ENCODE measurements at places on chromosomes 4 and X. TPM values are rescaled to one million over a fixed set of nuclear protein-coding genes. Genes with fewer than 3 reads are reported as not detected.

- peak; percentile 10 for DNase-seq
These were observed 49.2 kb upstream of the HDAC8 start for GRCh38 chrX:72621625-72622485.

- no peak for DNase-seq
These were observed 89.1 kb downstream of the RAPGEF2 start for GRCh38 chr4:159191989-159192388.

- DNase-seq = peak; percentile 50
These were observed 168.6 kb downstream of the NSUN7 start for GRCh38 chr4:40918330-40918729.

GRCh38 chr4:24560868-24561368 lies 23.4 kb downstream of the DHX15 start:
- no peak for DNase-seq

- DNase-seq = no peak
These were observed 57.0 kb downstream of the DCLK2 start for GRCh38 chr4:150135134-150135772.

- peak; percentile 64 for DNase-seq
These were observed 1.4 kb downstream of the SEL1L3 start for GRCh38 chr4:25861280-25861950.

DNA sequence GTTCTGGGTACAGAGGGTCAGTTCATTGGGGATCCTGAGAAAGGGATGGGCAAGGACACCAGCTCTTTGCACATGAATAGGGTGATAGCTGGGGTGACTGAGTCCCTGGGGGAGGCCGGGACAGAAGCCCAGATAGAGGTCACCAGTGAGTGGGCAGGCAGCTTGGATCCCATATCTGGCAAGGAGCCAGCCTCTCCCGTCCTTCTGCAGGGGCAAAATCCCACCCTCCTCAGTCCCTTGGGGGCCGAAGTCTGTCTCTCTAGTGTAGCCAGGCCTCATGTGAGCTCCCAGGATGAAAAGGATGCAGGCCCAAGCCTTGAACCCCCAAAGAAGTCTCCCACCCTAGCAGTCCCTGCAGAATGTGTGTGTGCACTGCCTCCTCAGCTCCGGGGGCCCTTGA lies 16.9 kb upstream of the GAGE10 start:
- no peak for DNase-seq

DNA sequence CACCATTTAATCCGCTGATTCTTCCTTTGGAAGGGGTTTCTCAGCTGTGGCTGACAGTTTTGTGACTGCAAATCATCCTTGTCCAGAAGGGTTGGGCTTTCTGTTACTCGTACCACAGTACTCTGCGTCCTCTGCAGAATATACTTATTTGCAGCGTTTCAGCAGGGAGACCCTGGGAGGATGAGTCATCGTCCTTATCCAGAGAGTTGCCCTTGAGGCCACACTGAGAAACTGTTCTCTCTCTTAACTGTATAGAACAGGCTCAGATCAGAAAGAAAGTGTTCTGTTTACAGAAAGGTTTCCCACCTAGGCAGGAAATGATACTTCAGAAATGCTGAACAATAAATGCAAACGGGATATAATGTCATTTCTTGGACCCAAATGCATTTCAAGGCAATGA lies 47.8 kb upstream of the DDX53 start:
- DNase-seq = peak; percentile 71

DNA sequence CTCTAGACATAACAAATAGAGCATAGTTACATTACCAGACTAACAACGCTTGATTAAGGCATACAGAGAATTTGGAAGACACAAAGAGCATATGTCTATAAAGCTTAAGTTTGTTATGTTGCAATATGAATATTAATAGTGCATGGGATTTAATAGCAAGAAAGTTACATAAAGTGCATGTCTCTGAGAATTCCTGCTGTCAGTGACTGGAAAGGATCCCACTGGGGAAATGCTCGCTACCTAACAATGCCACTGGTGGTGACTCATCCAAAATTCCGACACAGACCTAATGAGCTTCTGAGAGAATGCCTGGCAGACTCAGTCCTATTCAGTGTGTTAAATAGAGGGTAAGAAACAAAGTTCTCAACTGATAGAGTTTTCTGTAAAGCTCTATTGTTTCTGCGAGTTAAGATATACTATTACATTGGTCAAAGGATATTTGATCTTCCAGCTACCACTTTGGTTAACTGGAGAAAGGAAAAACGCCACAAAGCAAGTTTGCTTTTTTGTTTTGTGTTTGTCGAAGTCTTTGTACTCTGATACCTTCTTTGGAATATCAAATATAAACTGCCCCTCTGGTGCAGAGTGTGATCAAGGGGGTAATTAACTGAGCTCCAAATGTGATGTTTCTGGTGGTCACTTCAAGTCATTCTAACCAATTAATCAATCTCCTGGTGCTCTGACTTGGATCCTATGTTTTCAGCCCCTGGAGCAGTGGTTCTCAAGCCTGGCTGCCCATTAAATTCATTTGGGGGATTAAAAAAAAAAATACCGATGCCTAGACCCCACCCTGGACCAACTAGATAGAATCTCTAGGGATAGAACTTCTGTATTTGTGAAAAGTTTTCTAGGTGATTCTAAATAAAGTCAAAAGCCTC lies 107.9 kb downstream of the PALLD start:
- peak; percentile 72 for DNase-seq

- DNase-seq = no peak
These were observed 20.0 kb upstream of the S100G start for GRCh38 chrX:16629909-16630308.

- no peak for DNase-seq
These were observed 26.9 kb downstream of the FAM241A start for GRCh38 chr4:112172180-112172579.

DNA sequence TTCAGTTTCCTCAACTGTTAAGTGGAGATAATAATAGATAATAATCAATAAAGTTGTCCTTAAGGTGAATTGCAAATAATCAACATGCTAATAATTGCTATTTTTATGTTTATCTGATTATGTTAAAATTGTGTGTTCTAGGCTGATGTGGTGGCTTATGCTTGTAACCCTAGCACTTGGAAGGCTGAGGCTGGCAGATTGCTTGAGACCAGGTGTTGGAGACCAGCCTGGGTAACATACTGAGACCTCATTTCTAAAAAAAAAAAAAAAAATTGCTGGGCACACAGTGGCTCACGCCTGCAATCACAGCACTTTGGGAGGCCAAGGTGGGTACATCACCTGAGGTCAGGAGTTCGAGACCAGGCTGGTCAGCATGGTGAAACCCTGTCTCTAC lies 175.2 kb downstream of the GC start:
- no peak for DNase-seq

- no peak for DNase-seq
These were observed 48.1 kb downstream of the RAB40AL start for GRCh38 chrX:102985192-102985591.

DNA sequence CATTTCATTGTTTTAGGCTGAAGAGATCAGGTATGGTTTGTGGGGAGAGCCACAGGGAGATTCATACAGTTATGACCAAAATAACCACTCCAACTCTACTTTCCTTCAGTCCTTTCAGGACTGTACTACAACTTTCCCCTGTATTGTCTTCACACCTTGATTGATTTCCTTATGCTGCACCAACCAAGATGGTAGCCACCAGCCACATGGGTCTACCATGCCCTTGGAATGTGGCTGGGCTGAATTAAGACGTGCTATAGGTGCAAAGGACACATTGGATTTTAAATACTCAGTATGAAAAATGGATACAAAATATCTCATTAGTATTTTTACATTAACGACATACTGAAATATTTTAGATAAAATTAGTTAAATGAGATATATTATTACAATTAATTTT lies 11.2 kb downstream of the IRF2 start:
- no peak for DNase-seq

- no peak for DNase-seq
These were observed 122.5 kb downstream of the PTTG2 start for GRCh38 chr4:38082424-38083385.

DNA sequence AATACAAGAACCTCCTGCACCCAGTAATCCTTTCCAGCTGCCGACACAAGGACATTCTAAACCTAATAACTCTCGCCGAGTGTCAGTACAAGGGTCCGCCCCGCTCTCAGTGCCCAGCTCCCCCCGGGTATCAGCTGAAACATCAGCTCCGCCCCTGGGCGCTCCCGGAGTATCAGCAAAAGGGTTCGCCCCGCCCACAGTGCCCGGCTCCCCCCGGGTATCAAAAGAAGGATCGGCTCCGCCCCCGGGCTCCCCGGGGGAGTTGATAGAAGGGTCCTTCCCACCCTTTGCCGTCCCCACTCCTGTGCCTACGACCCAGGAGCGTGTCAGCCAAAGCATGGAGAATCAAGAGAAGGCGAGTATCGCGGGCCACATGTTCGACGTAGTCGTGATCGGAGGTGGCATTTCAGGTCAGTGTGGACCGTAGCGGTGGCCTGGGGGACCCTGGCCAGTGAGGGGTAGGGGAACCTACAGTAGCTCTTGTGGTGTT lies at the start of gene MAOA:
Gene MAOA, plus strand, starts transcription at position 295 of the 490 bp plus-strand sequence. Its CDS starts 43 bp downstream, at position 338.
- DNase-seq = peak; percentile 68

The CYTL1 gene
- 41.8 TPM for total RNA-seq

The CYLC1 gene
- not detected for total RNA-seq

The WDR17 gene
- total RNA-seq = under 0.01 TPM

The HPGDS gene
- not detected for total RNA-seq

The RAB40A gene
- not detected for total RNA-seq

The MND1 gene
- total RNA-seq = 2.7 TPM

The CLDN34 gene
- 0.13 TPM for total RNA-seq

The BMX gene
- total RNA-seq = 68.9 TPM

The PSAPL1 gene
- not detected for total RNA-seq

The MAP9 gene
- 0.13 TPM for total RNA-seq

The PFKFB1 gene
- 0.13 TPM for total RNA-seq

The BGN gene
- 70.9 TPM for total RNA-seq
